ENCODE measurements at places on chromosomes 16 and 17.

DNA sequence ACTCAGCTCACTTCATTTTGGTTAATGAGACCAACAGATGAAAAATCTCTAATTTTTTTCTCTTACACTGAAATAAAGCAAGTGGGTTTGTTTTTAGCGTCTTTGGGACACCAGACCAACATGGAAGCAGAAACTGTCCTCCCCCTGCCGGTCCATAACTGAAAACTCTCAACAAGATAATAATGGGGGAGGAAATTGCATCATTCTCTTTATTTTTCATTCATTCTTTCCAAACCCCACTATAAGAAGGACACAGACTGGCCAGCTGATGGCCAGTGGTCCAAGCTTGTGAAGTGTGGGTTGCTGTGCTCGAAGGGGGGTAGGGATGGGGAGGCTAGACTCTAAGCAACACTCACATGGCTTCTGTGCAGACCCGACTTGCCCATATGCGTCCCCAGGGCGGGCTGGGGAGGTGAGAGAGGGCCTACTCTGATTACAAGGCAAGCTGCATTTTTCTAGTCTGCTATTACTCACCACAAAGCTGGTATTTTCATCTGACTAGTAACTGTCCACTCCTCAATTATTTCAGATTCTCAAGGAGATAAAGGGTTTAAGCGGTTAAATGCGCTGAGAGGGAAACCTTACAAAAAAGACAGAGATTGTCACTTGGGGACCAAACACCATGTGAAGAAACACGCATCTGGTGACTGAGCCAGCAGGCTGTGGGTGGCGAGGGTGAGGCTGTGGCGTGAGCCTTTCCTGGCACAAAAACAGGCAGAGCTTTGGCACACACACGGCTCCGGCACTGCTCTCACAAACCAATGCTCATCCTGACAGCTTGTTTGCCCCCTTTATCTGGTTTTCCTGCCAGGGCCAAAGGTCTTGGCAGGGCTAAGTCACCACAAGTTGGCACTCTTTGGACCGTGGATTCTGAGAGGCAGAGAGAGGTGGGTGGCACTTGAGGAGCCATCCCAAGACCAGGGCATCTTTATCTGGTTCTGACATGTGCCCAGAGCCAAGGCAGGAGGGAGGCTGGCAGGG, 38.2 kb downstream of the MARF1 start:
- DNase-seq = no peak
- H3K4me1 ChIP-seq = no peaks in the 10 kb centered on the region
- no peak overlapping the region for H3K4me3 ChIP-seq
- no peaks in the 10 kb centered on the region for H3K27me3 ChIP-seq
- peaks cover 98% of the 10 kb centered on the region for H3K36me3 ChIP-seq

GRCh38 chr16:50467943-50468748, 80.0 kb upstream of the NKD1 start:
- H3K27me3 ChIP-seq = peaks cover 58% of the 10 kb centered on the region
- no peak overlapping the region for H3K4me3 ChIP-seq
- no peaks in the 10 kb centered on the region for H3K4me1 ChIP-seq

DNA sequence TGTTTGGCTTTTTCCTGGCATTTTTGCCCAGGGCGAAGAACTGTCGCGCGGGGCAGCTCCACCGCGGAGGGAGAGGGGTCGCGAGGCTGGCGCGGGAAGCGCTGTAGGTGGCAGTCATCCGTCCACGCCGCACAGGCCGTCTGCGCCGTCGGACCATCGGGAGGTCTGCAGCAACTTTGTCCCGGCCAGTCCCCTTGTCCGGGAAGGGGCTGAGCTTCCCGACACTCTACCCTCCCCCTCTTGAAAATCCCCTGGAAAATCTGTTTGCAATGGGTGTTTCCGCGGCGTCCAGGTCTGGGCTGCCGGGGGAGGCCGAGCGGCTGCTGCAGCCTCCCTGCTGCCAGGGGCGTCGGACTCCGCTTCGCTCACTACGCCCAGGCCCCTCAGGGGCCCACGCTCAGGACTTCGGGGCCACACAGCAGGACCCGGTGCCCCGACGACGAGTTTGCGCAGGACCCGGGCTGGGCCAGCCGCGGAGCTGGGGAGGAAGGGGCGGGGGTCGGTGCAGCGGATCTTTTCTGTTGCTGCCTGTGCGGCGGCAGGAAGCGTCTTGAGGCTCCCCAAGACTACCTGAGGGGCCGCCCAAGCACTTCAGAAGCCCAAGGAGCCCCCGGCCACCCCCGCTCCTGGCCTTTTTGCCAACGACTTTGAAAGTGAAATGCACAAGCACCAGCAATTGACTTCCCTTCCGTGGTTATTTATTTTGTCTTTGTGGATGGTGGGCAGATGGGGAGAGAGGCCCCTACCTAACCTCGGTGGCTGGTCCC, 2.3 kb upstream of the CBX4 start:
- H3K36me3 ChIP-seq = peaks cover 19% of the 10 kb centered on the region
- H3K27ac ChIP-seq = no peak overlapping the region

GRCh38 chr17:50037321-50038107, 18.4 kb upstream of the ITGA3 start:
- DNase-seq = no peak
- H3K4me1 ChIP-seq = no peaks in the 10 kb centered on the region
- H3K27ac ChIP-seq = no peak overlapping the region
- no peaks in the 10 kb centered on the region for H3K36me3 ChIP-seq

DNA sequence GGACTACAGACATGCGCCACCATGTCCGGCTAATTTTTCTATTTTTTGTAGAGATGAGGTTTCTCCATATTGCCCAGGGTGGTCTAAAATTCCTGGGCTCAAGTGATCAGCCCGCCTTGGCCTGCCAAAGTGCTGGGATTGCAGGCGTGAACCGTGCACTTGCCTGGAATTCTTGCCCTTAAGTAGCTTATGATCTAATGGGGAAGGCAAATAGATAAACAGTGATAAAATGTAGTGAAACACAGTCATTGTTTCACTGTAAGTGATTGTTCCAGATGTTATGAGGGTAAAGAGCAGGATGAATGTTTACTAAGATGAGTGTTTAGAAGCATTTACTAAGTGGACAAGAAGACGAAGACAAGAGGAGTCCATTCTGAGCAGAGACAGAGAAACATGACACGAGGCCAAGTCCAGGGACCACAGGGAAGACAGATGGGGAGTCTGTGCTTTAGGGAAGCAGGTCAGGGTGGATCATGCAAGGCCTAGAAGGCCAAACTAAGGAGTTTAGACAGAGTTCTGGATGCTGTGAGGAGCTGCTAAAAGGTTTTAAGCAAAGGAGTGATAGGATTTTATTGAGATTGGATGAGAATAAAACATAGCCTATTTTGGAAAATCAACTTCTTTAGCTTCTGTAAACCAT, 36.9 kb downstream of the YPEL2 start:
- no peak for DNase-seq
- no peaks in the 10 kb centered on the region for H3K27me3 ChIP-seq
- H3K36me3 ChIP-seq = no peaks in the 10 kb centered on the region
- H3K4me3 ChIP-seq = no peak overlapping the region
- H3K27ac ChIP-seq = no peak overlapping the region

- no peaks in the 10 kb centered on the region for H3K36me3 ChIP-seq
- no peak overlapping the region for H3K27ac ChIP-seq
- no peak for DNase-seq
These were observed 27.4 kb upstream of the GNAO1 start for GRCh38 chr16:56163938-56164337.

DNA sequence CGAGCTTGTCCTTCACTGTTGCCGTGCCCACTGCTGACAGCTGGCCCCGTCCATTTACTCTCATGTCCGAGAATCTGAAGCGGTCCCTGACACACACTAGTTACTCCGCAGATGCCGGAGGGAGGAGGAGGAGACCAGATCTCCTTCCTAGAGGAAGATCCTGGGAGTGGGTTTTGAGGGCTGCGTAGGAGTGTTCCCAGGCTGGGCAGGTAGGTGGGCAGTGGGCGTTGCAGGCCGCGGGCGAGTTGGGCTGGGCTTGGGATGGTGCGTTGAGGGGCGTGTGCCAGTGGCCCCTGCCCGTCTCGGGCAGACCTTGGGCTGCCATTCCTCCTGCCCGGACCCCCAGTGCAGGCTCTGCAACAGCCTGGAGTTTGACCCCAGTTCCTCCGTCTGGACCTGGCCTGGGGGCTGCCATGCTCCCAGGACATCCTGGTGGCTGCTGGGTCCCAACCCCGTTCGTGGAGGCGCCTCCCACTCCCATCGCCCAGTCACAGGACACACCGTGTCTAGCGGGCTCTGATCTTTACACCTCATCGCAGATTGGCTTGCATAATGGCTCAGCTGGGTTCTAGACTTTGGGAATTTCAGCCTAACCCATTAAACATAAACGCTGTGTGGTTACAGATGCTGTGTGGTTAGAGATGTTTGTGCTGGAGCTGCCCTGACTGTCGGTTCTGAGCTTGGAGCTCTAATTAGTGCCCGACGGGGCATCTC, 22.8 kb downstream of the CACNA1H start:
- H3K36me3 ChIP-seq = no peaks in the 10 kb centered on the region
- no peaks in the 10 kb centered on the region for H3K4me1 ChIP-seq
- no peak for DNase-seq
- H3K27me3 ChIP-seq = no peaks in the 10 kb centered on the region
- no peak overlapping the region for H3K4me3 ChIP-seq

DNA sequence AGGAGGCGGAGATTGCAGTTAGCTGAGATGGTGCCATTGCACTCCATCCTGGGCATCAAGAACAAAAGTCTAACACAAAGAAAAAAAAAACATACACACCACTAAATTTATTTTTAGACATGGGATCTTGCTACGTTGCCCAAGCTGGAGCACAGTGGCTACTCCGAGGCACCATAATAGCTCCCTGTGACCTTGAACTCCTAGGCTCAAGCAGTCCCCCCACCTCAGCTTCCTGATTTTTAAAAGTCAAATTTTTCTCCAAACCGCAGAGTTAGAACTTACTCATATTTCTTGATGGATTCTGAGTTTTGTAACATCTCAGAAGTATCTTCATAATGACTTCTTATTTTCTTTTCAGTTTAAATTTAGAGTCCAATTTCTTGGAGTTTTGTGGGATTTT, 3.4 kb downstream of the CMTM4 start:
- H3K27me3 ChIP-seq = peaks cover 4% of the 10 kb centered on the region
- H3K27ac ChIP-seq = no peak overlapping the region
- H3K4me3 ChIP-seq = no peak overlapping the region
- H3K4me1 ChIP-seq = peaks cover 22% of the 10 kb centered on the region

- DNase-seq = no peak
- no peaks in the 10 kb centered on the region for H3K4me1 ChIP-seq
- H3K36me3 ChIP-seq = no peaks in the 10 kb centered on the region
- H3K27ac ChIP-seq = no peak overlapping the region
These were observed 10.4 kb upstream of the SOX9 start for GRCh38 chr17:72110231-72110941.

DNA sequence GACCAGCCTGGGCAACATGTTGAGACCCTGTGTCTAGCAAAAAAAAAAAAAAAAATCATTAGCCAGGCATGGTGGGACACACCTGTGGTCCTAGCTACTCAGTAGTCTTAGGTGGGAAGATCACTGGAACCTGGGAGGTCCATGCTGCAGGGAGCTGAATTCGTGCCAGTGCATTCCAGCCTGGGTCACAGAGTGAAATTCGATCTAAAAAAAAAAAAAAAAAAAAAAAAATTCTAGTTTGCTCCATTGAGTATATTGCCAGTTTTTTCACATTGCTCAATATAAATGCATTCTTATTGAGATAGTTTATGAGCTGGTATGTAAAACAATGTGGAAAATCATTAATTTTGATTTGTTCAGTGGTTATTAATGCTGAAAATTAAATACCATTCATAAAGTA, 52.0 kb downstream of the ABHD15 start:
- H3K4me3 ChIP-seq = no peak overlapping the region
- H3K27ac ChIP-seq = no peak overlapping the region
- DNase-seq = no peak
- H3K4me1 ChIP-seq = no peaks in the 10 kb centered on the region

DNA sequence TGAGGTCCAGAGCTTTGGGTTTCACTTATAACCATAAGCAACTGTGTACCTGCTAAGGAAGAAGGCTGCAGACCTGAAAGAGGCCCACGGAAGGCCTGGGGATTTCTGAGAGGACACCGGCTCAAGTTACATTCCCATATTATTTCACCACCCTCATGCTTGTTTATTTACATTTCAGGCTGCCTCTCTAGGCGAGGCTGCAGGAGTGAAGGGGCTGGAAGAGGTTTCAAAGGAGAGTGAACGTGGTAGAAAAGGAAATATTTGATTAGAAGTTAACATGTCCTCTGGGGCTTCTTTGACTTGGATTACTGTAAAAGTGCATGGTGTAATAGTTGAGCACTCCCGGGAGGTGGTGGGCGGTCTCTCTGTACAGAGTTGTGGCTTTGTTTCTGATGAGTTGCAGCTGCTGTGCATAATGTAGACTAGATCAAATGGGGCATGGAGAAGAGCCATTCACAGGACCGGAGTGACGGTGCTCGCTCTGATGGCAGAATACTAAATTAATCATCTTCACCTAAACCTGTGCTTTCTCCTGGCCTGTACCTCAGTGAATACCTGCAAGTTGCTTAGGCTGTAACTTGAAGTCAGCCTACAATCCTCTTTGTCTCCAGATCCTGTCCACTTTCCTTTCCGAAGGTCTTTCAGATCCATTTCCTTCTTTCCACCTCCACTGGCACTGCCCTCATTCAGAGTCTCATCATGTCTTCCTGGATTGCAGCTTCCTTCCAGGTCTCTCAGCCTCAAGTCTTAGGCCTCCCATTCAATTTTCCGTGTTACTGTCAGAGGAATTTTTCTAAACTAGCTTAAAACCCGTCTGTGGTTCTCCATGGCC, 1.9 kb upstream of the CPD start:
- H3K36me3 ChIP-seq = no peaks in the 10 kb centered on the region
- peaks cover 32% of the 10 kb centered on the region for H3K4me1 ChIP-seq
- no peak overlapping the region for H3K4me3 ChIP-seq
- peak; percentile 10 for DNase-seq
- no peaks in the 10 kb centered on the region for H3K27me3 ChIP-seq
- H3K27ac ChIP-seq = no peak overlapping the region

DNA sequence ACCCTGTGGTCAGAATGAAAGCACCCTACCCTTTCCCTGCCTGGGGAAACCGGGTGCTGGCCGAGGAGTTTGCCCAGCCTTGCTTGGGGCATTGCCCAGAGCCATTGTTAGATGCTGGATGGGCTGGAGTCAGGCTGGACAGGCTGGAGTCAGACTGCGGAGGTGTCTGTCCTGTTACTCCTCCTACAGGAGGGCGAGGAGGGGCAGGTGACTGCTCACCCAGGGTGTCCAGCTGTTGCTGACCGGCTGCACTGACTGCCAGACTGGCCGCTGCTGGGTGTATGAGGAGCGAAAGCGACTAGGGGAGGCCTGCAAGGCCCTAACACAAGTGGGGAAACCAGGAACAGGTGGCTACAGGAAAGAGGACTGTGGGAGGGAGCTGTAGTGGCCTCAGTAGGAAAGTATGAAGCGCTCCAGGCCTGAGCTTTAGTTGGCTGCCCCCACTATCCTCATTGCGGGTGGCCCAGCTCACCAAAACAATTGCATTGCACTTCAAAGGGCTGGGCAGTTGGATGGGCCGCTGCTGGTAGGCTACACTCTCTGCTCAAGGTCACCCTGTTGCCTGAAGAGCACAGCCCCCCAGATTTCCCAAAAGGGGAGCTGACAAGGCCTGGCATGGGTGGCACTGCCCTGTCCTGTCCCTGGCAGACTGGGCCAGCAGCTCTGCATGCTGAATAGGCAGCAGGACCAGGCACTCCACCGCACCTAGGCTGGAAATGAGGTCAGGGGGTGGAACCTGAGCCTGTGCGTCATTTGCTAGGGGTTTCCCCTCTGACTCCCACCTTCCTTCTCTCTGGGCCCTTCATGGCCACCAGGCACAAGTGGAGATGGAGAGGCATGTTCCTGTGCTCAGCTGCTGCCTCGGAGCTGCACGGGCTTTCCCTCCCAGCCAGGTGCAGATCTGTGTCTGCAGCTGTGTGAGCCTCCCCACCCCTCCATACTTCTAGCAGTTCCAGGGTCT, 18.4 kb downstream of the LDHD start:
- H3K27me3 ChIP-seq = no peaks in the 10 kb centered on the region
- peaks cover 80% of the 10 kb centered on the region for H3K36me3 ChIP-seq
- peak; percentile 90 for DNase-seq
- H3K27ac ChIP-seq = peak overlapping the region; percentile 96

Data from DND-41 (cell line).